ENCODE measurements at places on chromosomes 2 and 18.

DNA sequence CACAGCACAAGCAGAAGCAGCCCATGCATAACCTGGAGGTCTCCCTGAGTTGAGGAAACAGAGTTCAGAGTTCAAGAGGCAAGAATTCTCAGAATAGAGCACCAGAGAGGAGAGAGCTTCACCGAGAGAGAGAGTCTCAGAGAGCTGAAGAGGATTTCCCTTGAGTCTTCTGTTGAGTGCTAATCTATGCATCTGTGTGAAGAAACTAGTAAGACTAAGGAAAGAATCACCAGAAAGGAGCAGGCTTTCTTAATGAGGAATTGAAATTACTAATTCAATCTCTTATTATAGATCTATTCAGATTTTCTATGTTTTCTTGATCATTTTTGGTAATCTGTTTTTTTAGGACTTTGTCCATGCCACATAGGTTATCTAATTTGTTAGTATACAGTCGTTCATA, 89.3 kb upstream of the CTAGE1 start:
- H3K27me3 ChIP-seq: no peaks in the 10 kb centered on the region
- H3K27ac ChIP-seq: no peak overlapping the region
- no peaks in the 10 kb centered on the region for H3K36me3 ChIP-seq
- DNase-seq: no peak
- no peaks in the 10 kb centered on the region for H3K4me1 ChIP-seq
- no peak overlapping the region for H3K4me3 ChIP-seq

DNA sequence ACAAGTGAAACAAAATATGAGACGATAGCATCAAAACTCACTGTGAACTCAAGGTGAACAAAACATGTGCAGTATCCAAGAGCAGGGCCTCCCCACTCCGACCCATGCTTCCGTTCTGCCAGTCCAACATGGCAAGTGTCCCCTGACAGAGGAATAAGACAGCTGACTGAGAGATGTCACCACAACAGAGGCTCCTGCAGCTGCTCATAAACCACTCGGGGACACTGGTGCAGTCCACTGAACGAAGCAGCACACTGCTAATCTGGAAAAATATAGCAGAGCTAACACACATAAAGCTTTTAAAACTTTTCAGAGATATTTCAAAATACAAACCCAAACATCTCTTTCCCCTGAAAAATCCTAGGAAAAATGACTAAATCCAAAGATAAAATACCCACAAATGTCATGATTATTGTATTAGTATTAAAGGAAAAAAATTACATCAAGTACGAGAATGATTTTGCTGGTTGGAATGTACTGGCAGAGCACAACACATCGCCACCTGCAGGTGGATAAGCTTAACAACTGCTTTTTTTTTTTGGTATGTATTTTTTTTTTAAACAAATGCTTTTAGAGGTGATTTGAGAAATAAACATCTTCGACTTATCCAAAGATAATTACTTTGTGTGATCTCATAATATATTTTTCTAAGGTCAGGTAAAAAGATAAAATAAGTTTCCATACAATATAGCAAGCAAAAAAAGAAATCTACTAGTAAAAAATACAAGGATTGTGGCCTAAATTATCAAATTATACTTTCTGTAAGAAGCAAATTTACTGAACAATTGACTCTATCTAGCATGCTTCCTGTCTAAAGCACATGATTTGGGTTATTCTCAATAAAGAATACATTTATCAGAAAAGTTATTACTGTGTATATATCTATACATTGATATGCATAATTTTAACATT, 18.6 kb downstream of the THADA start:
- H3K4me1 ChIP-seq: no peaks in the 10 kb centered on the region
- H3K27me3 ChIP-seq: no peaks in the 10 kb centered on the region
- H3K4me3 ChIP-seq: no peak overlapping the region
- no peak for DNase-seq

DNA sequence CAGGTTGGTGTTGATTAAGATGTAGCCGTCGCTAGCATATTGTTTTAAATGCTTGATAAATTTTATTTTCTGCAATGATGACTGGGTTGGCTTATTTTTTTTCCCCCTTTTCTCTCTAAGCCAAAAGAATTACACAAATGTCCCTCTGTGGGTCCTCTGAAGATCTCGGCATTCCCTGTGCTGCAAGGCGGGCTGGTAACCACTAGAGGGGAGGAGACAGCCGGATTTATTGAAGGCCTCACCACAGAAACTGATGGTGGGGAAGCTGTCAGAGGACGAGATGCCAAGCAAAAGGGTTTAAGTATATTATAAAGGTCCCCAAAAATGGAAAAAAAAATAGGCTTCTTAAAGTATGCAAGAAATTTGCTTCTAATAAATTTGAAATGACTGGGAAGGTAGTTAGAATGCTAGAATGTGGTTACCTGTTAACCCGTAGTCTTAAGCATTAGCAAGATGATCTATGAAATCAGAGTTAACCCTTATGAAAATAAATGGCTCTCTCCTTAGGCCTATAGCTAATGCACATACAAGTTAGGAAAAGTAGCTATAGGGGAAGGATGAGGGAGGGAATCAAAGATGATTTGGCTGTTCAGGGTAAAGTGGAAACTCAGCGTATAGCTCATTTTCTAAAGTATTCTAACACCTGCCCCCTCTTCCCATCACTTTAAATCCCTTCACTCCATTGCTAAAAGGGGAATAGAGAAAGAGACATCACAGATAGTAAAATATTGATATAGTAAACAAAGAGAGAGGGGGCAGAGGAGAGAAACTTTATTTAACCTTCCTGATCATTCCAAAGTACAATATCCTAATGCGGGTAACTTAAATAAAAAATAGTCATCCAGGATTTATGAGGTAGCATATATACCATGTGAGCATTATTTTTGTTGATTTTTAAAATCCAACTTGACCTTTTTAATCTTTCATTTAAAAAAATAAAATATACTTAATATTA, 894.5 kb upstream of the POU3F3 start:
- H3K4me1 ChIP-seq: no peaks in the 10 kb centered on the region
- DNase-seq: no peak
- no peak overlapping the region for H3K27ac ChIP-seq
- H3K4me3 ChIP-seq: no peak overlapping the region
- no peaks in the 10 kb centered on the region for H3K27me3 ChIP-seq
- H3K36me3 ChIP-seq: no peaks in the 10 kb centered on the region

DNA sequence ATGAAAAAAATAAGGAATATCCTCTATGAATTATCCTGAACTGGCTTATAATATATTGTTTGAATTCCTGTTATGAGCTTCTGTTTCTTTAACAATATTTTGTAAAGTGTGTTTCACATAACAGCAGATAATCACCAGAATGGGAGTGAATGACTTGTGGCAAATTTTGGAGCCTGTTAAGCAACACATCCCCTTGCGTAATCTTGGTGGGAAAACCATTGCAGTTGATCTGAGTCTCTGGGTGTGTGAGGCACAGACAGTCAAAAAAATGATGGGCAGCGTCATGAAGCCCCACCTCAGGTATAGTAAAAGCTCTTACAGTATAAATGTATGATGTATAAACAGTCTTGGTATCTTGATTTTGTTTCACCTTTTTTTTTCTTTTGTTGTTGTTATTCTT, 5.9 kb downstream of the GEN1 start:
- DNase-seq: no peak
- H3K4me3 ChIP-seq: no peak overlapping the region
- H3K36me3 ChIP-seq: peaks cover 17% of the 10 kb centered on the region
- H3K27me3 ChIP-seq: no peaks in the 10 kb centered on the region
- peaks cover 12% of the 10 kb centered on the region for H3K4me1 ChIP-seq

- peaks cover 23% of the 10 kb centered on the region for H3K27me3 ChIP-seq
- H3K4me1 ChIP-seq: no peaks in the 10 kb centered on the region
- no peaks in the 10 kb centered on the region for H3K36me3 ChIP-seq
- H3K4me3 ChIP-seq: no peak overlapping the region
Observed at GRCh38 chr2:113282747-113283533, 4.2 kb upstream of the PAX8 start.

DNA sequence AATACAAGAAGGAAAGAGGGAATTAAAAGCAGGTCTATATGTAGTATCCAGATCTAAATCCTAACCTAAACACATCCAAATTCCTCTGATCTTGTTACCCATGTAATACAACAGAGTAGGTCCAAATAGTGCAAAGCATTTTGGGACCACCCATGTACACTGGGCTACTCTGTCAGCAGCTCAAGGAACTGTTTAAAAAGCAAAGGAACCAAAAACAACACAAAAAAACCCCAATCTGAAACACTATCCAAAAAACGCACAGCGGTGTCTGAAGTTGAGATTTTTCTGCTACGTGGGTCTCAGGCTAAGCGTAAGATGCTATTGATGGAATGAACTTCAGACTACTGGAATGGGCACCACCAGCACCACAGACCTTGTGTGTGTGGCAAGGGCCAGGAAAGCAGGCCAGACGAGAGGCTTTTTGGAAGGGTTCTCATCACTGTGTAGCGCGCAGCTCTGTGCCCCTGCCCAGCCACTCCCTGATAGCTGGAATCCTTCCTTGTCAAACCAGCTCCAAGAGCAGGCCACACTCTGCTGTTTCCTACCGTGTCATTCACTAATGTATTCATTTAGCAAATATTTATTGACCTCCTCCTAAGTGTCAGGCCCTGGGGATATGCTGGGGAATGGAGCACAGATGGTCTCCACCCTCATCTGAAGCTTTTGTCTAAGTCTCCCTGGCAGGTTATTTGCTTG, 101.4 kb downstream of the COLEC12 start:
- H3K36me3 ChIP-seq: no peaks in the 10 kb centered on the region
- no peak for DNase-seq
- no peak overlapping the region for H3K4me3 ChIP-seq
- no peak overlapping the region for H3K27ac ChIP-seq
- H3K4me1 ChIP-seq: no peaks in the 10 kb centered on the region

GRCh38 chr2:178491612-178492011, 11.4 kb downstream of the PLEKHA3 start:
- no peaks in the 10 kb centered on the region for H3K27me3 ChIP-seq
- peak overlapping the region; percentile 59 for H3K27ac ChIP-seq
- H3K4me1 ChIP-seq: peaks cover 11% of the 10 kb centered on the region
- no peak overlapping the region for H3K4me3 ChIP-seq
- H3K36me3 ChIP-seq: peaks cover 41% of the 10 kb centered on the region

DNA sequence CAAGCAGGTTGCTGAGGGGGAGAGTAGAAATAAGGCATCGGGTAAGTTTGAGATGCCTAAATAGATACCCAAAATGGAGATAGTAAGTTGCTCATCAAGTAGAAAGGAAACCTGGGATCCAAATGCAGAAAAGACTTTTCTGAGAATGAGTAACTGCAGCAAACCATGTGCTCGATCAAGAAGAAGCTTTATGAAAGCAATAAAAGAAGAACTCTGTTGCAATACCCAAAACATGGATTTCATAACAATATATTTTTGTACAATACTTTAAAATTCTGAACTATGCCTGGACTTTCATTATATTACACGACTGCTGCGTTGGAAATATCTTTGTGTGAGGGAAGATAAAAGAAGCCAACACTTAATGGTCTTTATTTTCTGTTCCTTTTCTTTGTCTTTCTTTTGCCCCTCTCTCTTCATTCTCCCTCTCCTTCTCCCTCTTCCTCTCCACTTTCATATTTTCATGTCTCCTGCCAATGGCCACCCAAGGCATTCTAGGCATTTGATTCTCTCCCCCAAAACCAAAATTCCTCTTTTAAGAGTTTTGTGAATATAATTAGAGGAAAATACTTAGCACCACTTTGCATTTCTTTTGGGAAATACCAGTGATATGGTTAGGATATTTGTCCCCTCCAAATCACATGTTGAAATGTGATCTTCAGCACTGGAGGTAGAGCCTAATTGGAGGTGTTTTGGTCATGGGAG, 257.6 kb downstream of the MREG start:
- no peak overlapping the region for H3K27ac ChIP-seq
- H3K4me3 ChIP-seq: no peak overlapping the region
- H3K4me1 ChIP-seq: no peaks in the 10 kb centered on the region
- peaks cover 7% of the 10 kb centered on the region for H3K27me3 ChIP-seq
- H3K36me3 ChIP-seq: no peaks in the 10 kb centered on the region

- H3K4me3 ChIP-seq: no peak overlapping the region
- no peaks in the 10 kb centered on the region for H3K36me3 ChIP-seq
- H3K4me1 ChIP-seq: no peaks in the 10 kb centered on the region
- no peak overlapping the region for H3K27ac ChIP-seq
- H3K27me3 ChIP-seq: peaks cover 1% of the 10 kb centered on the region
Observed at GRCh38 chr2:235416858-235417499, 76.9 kb upstream of the AGAP1 start.

DNA sequence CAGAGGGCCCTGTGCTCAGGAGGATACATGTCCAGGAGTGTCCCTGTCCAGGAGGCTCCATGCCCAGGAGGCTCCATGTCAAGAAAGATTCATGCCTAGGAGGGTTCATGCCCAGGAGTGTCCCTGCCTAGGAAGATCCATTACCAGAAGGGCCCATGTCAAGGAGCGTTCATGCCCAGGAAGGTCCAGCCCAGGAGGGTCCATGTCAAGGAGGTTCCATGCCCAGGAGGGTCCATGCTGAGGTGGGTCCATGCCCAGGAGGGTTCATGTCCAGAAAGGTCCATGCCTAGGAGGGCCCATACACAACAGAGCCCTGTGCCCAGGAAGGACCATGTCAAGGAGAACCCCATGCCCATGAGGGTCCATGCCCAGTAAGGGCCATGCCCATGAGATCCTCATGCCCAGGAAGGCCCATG, 7.0 kb downstream of the GPR35 start:
- no peak overlapping the region for H3K27ac ChIP-seq
- H3K27me3 ChIP-seq: peaks cover 3% of the 10 kb centered on the region
- H3K4me1 ChIP-seq: no peaks in the 10 kb centered on the region

DNA sequence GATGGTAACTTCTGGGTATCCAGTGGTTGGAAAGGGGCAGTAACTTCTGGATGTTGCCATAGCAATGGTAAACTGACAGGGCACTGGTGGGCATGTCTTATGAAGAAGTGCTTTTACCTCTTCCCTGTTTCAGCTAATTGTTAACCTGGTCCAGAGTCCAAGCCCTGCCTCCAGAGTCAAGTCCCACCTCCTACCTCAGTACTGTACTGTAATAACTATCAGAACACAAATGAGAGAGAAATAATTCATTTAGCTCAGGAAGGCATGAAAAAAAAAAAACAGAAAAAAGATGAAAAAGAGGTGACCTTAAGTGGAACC, 237.0 kb downstream of the ZNF804A start:
- no peak overlapping the region for H3K27ac ChIP-seq
- DNase-seq: no peak
- no peak overlapping the region for H3K4me3 ChIP-seq
- no peaks in the 10 kb centered on the region for H3K27me3 ChIP-seq
